ENCODE measurements at places on chromosomes 2 and 18.

GRCh38 chr2:240413813-240414429 is 21.5 kb upstream of the GPC1 start:
- no peak for DNase-seq

DNA sequence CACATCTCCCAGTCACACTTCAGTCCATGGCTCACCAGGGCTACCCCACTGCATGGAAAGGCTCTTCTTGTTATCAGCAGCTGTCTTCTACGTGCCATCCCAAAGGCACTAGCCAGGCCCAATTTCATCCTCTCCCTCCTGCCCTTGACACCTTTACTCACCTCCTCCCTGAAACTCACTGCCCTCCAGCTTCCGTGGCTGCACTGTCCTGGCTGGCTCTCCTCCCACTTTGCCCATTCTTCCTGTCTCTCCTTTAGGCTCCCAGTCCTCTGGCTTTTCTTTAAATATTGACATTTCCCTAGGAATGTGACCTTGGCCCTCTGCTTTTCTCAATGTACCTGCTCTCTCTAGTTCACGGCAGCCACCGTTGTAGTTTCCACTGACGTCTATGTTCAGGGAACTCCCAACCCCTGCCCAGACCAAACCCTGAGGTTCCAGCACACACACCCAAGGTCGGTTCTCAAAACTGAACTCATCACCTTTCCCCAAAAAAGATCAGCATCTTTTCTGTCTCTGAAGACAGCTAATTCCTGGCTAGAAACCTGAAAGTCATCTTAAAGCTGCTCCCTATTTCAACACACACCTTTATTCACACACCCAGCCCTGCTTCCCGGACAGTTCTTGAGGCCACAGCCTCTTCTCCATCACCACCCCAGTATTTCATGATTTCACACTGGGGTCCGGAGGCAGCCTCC is 36.7 kb downstream of the WDFY1 start:
- DNase-seq, result no peak

DNA sequence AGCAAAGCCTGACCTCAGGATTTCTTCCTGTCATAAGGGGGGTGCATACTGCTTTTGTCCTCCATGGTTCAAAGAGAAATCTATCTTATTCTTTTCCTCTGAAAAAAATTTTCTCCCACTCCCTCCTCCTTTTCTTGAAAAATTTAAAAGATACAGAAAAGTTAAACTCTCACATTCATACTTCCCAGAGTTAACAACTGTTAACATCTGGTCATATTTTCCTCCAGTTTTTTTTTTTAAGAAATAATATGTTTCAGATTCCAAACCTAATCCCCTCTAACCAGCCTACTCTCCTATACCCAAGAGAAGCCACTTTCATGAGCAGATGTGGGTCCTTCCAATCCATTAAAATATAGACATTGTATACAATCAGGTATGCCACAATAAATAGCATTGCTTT is 378.9 kb upstream of the HNRNPA3 start:
- no peak for DNase-seq

DNA sequence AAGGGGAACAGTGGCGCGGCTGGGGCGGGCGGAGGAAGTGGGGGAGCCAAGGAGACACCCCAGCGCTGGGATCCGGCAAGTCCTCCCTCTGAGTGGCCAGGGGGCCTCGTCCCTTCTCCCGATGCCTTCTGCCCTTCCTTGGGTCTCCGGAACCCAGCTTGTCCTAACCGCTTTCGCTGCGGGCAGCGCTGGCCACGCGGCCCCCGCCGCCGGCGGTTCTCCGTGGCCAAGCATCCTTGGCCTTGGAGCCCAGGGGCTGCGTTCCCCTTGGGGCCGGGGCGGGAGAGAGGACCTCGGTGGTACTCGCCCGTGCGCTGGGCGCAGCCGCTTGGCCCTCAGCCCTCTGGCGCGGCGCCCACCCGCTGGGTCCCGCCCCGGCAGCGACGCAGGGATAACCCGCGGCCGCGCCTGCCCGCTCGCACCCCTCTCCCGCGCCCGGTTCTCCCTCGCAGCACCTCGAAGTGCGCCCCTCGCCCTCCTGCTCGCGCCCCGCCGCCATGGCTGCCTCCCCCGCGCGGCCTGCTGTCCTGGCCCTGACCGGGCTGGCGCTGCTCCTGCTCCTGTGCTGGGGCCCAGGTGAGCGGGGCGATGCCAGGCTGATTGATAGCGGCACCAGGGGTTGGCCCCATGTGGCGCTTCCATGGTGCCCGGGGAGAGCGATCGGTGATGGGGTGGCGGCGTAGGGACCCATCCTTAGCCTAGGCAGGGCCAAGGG is 128.7 kb downstream of the UXS1 start:
- peak; percentile 19 for DNase-seq

DNA sequence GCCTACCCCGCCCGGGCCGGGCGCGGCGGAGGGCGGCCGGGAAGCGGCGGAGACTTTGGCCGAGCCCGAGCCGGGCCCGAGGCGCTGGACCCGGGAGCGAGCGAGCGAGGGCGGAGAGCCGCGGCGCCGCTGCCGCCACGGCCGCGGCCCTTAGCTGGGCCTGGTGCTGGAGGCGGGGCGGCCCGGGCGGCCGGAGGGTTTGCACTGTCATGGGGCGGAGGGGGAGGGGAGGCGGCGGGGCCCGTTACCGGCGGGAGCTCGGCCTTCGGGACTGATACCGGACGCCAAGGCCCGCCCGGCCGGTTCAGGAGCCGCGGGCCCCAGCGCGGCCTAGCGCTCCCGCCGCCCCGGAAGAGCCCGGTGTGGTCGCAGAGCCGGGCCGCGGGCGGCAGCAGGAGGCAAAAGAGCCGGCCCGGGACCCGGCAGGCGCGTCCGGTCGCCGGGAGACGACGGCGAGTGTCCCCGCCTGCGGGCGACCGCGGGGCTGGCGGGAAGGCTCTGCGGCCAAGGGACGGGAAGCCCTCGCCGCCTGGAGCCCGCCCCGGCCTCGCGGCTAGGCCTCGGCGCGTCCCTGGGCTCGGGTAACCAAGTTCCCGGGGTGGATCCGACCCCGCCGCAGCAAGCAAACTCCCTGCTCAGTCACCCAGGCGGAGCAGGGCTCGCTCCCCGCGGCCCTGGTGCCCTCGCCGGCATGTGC is 697 bp downstream of the KCMF1 start:
- DNase-seq, result peak; percentile 73

GRCh38 chr2:212428681-212429478 is 109.7 kb downstream of the ERBB4 start:
- DNase-seq, result no peak

GRCh38 chr2:69685321-69686048 is 41.9 kb upstream of the AAK1 start:
- peak; percentile 66 for DNase-seq

GRCh38 chr18:67278984-67279383 is 237.5 kb downstream of the DSEL start:
- no peak for DNase-seq

- DNase-seq, result no peak
These were observed 24.2 kb upstream of the PRLH start for GRCh38 chr2:237542001-237542704.

DNA sequence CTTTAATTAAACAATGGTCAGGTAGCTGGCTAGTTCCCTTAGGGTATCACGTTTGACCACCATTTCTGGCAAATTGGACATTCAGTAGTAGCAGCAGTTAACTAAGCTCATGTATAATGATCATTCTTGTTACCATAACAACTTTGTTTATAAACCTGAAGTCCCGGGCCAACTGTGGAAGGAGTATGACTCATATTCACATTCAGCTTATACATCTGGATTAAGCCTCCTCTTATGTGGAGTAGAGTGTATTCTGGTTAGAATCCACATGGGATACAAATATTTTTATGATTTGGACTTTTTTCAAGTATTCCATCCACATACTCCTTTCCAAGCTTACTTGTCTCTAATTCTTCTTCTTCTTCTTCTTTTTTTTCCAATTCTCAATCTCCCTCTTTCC is 70.3 kb upstream of the ZSWIM2 start:
- DNase-seq, result no peak

GRCh38 chr18:13216711-13217465 is 1.7 kb upstream of the LDLRAD4 start:
- peak; percentile 64 for DNase-seq

DNA sequence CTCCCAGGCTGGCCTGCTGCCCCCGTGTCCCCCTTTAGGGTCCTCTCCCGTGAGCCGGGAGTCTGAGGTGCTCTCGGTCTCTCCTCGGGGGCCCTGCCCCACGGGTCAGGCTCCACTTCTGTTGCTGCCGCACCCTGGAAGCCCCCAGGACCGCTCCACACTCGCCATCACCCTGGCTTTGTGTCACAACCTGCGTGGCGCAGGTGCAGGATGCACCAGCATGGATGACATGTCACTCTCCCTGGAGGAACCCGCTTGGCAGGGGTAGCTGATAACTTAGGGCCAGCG is 10.8 kb upstream of the ARHGEF4 start:
- no peak for DNase-seq

GRCh38 chr2:16208921-16209320 is 268.6 kb downstream of the MYCN start:
- no peak for DNase-seq

DNA sequence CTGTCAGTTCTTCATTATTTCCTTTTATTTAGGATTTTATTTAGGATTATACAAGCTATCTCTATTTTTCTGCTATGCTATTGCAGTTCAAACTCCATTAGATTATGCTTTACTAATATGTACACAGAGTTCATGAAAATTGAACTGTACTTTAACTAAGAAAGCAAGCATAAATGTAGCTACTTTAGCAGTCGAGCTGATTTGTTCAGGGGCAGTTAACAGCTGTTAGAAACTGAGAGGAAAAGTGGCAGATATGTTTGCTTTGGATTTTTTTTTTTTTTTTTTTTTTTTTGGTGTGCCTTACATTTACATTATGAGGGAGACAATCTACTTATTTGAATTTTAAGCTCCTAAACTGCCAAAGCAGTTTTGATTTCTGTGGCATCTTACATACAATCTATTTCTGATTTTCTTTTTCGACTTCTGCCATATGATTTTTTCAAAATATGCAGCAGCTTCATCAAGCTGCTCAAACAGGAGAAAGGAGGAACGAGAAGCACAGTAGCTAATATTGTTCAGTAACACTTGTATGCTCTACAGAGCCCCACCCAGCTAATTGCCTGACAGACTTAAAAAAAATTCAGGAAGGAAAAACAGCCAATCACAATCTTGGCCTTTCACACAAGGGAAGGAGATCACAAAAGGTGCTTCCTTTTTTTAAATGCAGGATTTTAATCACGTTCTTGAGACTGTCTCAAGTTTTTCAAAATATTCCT is 233.4 kb upstream of the SIX3 start:
- no peak for DNase-seq

DNA sequence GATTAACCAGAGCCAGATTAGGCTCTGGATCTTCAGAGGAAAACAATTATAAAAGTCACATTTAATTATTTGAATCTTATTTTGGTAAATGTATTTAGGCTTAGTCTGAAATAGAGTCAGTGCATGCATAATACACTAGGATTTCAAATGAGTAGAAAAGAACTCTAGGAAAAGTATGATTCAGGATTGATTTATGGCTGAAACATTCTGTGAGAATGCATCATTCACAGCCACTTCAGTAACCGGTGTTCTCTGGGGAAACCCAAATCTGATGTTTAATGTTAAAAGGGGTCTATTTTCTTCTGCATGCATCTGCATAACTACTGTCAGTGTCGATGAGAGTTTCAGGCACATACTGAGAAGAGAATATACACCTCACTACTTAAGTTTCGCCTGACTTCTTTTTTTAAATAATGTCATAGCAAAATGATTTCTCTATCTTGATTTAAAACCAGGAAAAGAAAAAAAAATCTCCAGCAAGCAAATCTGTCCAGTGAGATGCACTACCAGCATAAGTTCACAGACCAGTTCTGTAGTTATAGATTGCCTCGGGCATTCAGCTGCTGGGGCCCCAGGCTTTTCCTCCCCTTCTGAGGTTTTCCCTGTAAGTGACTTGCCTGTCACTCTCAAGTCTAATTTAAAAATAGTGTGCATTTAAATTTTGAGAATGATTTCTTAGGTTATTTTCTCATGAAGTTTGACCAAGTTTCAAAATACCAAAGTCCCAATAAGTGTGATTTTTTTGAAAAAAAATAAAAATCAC is 501.5 kb downstream of the NR4A2 start:
- no peak for DNase-seq

GRCh38 chr2:37622450-37623100 is 48.9 kb downstream of the CDC42EP3 start:
- DNase-seq, result no peak

DNA sequence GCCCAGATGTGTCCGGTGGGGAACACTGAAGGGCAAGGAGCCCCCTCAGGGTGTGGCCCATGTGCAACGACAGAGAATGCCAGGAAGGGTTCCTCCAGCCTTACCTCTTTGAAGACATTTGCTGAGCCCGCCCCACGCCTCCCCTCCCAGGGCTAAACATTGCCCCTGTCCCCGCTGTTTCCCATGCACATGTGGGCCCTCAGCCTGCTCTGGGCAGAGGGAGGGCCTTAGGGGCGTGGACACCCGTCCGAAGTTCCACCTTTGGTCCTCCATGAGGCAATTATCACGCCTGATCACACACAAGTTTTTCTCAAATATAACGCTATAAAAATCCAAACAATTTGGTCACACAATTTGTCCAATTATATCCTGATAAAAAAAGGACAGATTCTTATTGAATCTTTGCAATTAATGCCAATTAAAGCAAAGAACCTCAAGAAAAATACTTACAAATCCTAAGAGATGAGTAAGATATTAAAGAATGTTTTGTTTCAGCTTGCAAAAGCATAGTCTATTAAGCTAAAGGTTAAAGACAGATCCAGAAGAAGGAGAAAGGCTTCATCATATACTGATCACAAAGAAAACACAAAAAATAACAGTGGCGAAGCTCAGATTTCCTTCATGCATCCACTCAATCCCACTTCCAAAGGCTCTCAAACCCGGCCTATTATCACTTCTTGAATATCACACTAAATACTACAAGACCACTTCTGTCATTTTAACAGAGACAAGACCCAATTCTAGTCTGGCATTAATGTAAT is 55.2 kb upstream of the LDLRAD4 start:
- DNase-seq, result no peak

GRCh38 chr2:185921048-185921756 is 182.6 kb downstream of the FSIP2 start:
- DNase-seq, result no peak

GRCh38 chr2:27810455-27810854 is 38.9 kb downstream of the MRPL33 start:
- no peak for DNase-seq

Data from activated CD4-positive, alpha-beta T cell treated with anti-CD3 and anti-CD28 coated beads for 48 hours (primary cell).